ENCODE measurements at places on chromosomes 1 and 21. TPM values are rescaled to one million over a fixed set of nuclear protein-coding genes. Genes with fewer than 3 reads are reported as not detected.

Gene ASCL5
- 0.15 TPM for polyA plus RNA-seq

Gene VSIG8
- polyA plus RNA-seq, result 0.06 TPM

DNA sequence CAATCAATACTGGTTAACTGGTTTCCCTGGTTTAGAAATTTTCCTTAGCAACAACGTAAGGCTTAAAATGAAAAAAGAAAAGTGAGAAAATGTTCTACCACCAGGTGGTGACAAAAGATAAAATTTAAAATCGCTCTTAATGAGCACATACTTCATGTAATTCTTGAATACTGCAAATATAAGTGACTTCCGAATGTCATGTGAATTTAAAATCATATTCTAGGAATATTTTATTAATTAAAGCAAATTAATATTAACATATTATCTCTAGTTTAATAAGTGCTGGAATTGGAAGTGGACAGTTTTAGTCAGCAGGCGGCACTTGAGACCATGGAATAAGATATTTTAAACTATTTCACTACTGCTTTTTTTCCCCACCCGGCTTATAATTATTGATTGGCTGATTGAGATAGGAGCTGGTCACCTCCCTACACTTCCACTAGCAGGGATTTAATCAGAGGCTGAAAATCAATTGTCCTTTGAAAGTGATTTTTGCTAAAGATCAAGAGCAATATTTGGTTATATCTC, 5.0 kb upstream of the ADAMTS1 start:
- H3K27me3 ChIP-seq, result no peaks in the 10 kb centered on the region
- no peaks in the 10 kb centered on the region for H3K4me1 ChIP-seq
- no peaks in the 10 kb centered on the region for H3K36me3 ChIP-seq
- H3K27ac ChIP-seq, result no peak overlapping the region
- DNase-seq, result no peak
- no peak overlapping the region for H3K4me3 ChIP-seq

Gene CASQ2
- 1.8 TPM for polyA plus RNA-seq

- no peak overlapping the region for H3K27ac ChIP-seq
- no peaks in the 10 kb centered on the region for H3K36me3 ChIP-seq
- no peak overlapping the region for H3K4me3 ChIP-seq
These were observed 229.8 kb downstream of the DISC1 start for GRCh38 chr1:231856426-231856825.

DNA sequence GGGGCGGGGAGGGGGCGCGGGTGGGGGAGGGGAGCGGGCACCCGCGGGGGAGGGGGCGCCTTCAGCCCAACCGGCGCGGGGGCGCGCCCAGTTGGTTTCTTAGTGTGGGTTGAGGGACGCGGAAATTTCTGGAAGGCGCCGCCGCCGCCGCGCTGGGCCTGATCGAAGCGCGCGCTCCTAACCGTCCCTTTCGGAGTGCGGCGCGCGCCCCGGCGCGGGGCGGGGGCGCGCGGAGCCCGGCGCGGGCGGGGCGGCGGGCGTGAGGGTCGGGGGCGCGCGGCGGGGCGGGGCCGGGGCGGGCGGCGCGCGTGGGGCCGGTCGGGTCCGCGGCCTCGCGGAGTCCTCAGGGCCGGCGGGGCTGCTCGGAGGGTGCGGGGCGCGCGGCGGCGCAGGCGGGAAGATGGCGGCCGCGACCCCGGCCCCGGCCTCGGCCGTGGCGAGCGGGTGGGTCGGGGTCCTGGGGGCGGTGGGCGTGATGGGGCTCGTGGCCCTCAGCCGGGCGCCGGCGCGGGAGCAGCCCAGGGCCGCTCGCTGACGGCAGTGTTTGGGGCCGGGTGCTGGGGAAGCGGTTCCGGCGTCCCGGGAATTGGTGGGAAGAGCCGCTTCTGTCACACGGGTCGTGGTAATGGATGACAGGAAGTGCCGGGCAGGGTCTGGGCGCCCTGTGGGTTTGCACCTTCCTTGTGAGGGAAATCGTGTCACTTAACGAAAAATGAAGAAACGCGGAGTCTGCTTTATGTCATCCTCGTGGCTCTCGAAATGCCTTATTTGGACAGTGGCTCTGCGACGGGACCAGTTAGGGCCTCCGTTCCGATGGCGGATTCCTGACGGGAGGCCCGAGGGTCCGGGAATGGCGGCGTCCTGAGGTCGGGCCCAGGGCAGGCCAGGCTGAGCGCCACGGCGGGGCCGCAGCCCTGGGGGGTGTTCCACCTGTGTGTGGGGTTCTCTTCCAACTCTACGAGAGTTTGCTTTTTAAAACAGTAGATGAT, 764 bp downstream of the PKNOX1 start:
- peak overlapping the region; percentile 94 for H3K27ac ChIP-seq
- peaks cover 6% of the 10 kb centered on the region for H3K36me3 ChIP-seq
- H3K27me3 ChIP-seq, result no peaks in the 10 kb centered on the region
- peak overlapping the region; percentile 82 for H3K4me3 ChIP-seq

- H3K27ac ChIP-seq, result no peak overlapping the region
- H3K4me3 ChIP-seq, result no peak overlapping the region
- no peaks in the 10 kb centered on the region for H3K4me1 ChIP-seq
- H3K27me3 ChIP-seq, result no peaks in the 10 kb centered on the region
These were observed 32.2 kb upstream of the CR1L start for GRCh38 chr1:207612762-207613161.

- no peak overlapping the region for H3K4me3 ChIP-seq
- no peaks in the 10 kb centered on the region for H3K27me3 ChIP-seq
- peak; percentile 44 for DNase-seq
- H3K4me1 ChIP-seq, result peaks cover 60% of the 10 kb centered on the region
- peak overlapping the region; percentile 54 for H3K27ac ChIP-seq
These were observed 53.4 kb downstream of the TOMM20 start for GRCh38 chr1:235075048-235075776.

GRCh38 chr1:96366516-96366915, 355.1 kb upstream of the PTBP2 start:
- H3K4me1 ChIP-seq, result no peaks in the 10 kb centered on the region
- H3K27ac ChIP-seq, result no peak overlapping the region
- H3K27me3 ChIP-seq, result no peaks in the 10 kb centered on the region
- no peak for DNase-seq

Measured in large intestine (tissue), 12 donors.